ENCODE measurements at places on chromosomes 4 and X.

- DNase-seq: no peak
Measured at GRCh38 chr4:181569553-181569952, 673.6 kb upstream of the TENM3 start.

- no peak for DNase-seq
Measured at GRCh38 chr4:125828346-125828745, 513.6 kb downstream of the FAT4 start.

- no peak for DNase-seq
Measured at GRCh38 chr4:129350834-129351721, 255.1 kb downstream of the C4orf33 start.

DNA sequence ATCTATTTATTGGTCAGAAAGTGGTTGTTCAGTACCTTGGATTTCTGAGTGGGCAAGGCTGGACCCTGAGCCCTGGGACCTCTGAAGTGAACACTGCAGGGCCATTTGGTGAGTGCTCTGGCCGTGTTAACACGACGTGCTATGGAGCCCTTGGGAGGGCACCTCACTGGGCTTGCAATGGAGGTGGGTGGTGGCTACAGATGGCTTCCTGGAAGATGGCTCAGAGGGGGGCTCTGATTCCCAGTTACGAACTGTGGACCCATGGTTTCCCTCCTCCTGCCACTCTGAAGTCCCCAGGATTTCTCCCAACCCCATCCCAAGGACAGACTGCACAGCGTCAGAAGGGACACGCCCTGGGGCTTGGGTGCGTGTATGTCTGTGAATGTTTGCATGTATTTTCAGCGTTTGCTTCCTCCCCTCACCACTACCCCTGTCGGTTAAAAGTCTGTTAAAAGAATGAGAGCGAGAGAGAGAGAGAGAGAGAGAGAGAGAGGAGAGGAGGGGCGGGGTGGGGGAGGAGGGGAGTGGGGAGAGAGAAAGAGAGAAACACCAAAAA is 3.7 kb upstream of the RHOH start:
- DNase-seq: no peak

- DNase-seq: no peak
Measured at GRCh38 chr4:212438-213188, 88.3 kb downstream of the ZNF718 start.

GRCh38 chr4:55706541-55706940 is 70.4 kb upstream of the NMU start:
- no peak for DNase-seq

GRCh38 chr4:187883049-187883448 is 112.5 kb upstream of the ZFP42 start:
- DNase-seq: no peak

- DNase-seq: no peak
Measured at GRCh38 chr4:25928379-25929297, 14.6 kb downstream of the SMIM20 start.

DNA sequence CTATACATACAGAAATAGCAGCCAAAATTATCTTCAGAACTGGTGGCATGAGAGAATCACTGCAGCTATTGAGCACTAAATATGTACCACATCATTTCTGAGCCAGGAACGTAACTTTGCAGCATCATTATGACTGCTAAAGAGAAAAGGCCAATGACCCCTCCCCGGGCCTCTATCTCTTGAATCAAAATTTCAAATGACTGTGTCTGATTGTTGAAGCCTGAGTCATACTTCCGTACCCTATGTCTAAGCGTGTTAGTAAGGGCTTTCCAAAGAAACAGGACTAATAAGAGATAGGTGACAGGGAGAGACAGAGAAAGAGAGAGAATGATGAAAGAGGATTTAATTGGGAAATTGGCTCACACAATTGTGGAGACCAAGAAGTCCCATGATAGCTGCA is 445.5 kb upstream of the SPANXN1 start:
- no peak for DNase-seq

DNA sequence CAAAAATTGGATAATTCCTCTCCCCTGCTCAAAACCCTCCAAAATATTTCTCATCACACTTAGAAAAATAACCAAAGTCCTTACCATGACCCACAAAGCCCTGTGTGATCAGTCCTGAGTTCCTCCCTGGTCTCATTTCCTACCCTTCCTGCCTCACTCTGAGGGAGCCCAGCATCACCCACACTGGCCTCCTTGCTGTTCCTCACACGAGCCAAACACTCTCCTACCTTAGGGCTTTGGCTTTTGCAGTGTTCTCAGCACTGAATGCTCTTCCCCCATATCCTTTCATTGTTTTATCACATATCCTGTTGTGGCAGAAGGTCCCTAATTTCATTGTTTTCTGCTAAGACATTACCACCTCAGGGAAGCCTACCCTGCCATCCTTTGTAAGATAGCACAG is 12.2 kb downstream of the MGAT4D start:
- no peak for DNase-seq

DNA sequence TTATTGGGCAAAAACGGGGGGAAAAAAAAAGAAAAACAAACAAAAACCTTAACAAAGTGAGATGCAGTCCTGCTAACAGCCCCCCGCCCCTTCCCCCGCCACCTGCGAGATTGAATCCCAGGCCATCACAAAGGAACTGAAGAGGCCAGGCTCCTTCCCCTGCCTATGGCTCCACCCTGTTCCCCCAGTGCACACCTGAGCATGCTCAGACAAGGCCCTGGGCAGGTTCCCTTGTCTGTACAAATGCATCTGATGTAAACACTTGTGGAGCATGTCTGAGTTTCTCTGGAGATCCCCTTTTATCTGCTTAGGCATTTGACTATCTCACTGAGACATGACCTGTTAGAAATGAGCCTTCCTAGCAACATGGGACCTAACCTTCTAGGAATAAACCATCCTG is 983.7 kb upstream of the PABPC4L start:
- DNase-seq: no peak

Data from stimulated activated CD4-positive, alpha-beta T cell treated with anti-CD3 and anti-CD28 coated beads, Interleukin-4, amount 100 ng/mL, for 24 hours (primary cell).